ENCODE measurements at places on chromosomes 7 and 10. TPM values are rescaled to one million over a fixed set of nuclear protein-coding genes. Genes with fewer than 3 reads are reported as not detected.

- no peak for DNase-seq
Observed at GRCh38 chr7:108454317-108454673, 1.9 kb downstream of the NRCAM start.

The DCLRE1A gene
- 5.5 TPM for polyA plus RNA-seq

- DNase-seq: no peak
Observed at GRCh38 chr7:155846936-155847335, 34.7 kb upstream of the SHH start.

- DNase-seq: no peak
Observed at GRCh38 chr7:25952261-25953057, 199.5 kb upstream of the NFE2L3 start.

The GNG11 gene
- 32.8 TPM for polyA plus RNA-seq

- DNase-seq: no peak
Observed at GRCh38 chr7:3327099-3327498, 26.0 kb downstream of the SDK1 start.

- no peak for DNase-seq
Observed at GRCh38 chr10:22740180-22740579, 25.8 kb upstream of the PIP4K2A start.

The ECHDC3 gene
- 8.6 TPM for polyA plus RNA-seq

DNA sequence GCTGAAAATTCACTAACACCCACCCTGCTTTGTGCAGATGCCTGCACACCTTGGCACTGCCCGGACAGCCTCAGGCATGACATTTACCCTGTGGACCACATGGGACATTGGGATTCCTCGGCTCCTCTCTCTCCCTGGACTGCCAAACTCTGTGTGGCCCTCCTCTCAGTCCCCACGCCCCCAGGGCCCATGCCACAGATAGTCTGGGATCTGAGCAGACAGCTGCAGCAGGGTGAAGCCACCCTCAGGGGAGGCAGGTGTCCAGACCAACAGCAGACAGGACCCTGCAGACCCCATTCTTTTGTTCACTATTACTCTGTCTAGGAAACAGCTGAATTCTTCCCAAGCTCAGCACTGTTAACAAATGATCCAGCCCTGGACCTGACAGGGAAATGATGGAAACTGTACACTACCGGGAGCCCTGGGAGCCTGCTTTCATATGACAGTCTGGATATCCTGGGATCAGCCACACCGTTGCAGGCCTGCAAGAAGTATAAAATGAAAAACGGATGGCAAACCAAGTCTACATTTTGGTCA lies 83.4 kb downstream of the VOPP1 start:
- no peak for DNase-seq

The POU6F2 gene
- polyA plus RNA-seq: not detected

DNA sequence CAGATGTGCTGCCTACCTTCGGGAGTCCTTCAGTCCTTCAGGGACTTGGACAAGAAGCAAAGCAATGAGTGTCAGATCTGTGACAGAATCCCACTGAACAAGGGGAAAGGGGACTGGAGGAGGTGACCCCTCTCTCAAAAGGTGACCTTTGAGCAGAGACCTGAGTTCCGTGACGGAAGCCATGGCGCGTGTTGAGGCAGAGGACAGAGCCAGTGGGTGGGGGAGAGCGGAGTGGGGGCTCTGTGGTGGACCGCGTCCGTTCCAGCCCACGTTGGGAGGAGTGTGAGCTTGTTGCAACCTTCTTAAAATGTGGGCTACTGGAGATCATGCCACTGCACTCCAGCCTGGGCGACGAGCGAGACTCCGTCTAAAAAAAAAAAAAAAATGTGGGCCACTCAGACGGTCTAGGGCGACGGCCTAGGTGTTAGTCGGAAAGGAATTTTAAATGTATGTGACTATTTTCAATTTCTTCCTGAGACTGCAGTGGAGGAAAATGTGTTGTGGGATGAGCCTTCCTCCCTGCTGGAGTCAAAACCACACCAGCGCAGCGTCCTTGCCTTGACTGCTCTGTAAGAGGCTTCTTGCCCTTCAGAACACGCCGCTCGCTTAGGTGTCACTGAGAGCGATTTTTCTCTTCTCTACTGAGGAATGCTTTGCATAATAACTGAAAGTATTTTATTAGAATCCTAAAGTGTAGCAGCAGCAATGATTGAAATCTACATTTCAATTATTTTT lies 272.7 kb downstream of the CELF2 start:
- no peak for DNase-seq

The CTAGE15 gene
- 0.36 TPM for polyA plus RNA-seq

The LLCFC1 gene
- not detected for polyA plus RNA-seq

The FBXL13 gene
- polyA plus RNA-seq: 0.83 TPM

The TSPAN33 gene
- polyA plus RNA-seq: 52.2 TPM

DNA sequence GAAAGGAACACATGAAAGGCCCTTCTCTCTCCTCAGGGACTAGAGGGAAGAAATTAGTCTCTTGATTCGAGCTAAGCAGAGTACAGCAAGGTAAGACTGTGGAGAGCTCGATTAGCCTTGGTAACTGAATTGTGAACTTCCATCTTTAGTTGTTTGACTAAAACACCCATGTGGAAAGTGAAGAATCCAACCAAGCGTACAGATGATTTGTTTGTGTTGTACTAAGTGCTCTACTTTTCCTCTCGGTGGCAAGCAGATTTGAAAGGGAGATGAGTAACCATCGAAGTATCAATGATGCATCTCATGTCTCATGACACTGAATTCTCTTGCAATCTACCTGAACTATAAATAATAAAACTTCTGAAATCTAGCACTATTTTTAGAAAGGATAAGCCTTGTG lies 80.7 kb downstream of the FZD1 start:
- DNase-seq: no peak

GRCh38 chr10:56142092-56142728 lies 218.8 kb downstream of the ZWINT start:
- DNase-seq: no peak

GRCh38 chr10:93816123-93816747 lies 58.5 kb downstream of the LGI1 start:
- peak; percentile 68 for DNase-seq

The TRIM4 gene
- 19.2 TPM for polyA plus RNA-seq

The RTKN2 gene
- polyA plus RNA-seq: 4.1 TPM

GRCh38 chr7:8320174-8320573 lies 58.2 kb upstream of the ICA1 start:
- no peak for DNase-seq

DNA sequence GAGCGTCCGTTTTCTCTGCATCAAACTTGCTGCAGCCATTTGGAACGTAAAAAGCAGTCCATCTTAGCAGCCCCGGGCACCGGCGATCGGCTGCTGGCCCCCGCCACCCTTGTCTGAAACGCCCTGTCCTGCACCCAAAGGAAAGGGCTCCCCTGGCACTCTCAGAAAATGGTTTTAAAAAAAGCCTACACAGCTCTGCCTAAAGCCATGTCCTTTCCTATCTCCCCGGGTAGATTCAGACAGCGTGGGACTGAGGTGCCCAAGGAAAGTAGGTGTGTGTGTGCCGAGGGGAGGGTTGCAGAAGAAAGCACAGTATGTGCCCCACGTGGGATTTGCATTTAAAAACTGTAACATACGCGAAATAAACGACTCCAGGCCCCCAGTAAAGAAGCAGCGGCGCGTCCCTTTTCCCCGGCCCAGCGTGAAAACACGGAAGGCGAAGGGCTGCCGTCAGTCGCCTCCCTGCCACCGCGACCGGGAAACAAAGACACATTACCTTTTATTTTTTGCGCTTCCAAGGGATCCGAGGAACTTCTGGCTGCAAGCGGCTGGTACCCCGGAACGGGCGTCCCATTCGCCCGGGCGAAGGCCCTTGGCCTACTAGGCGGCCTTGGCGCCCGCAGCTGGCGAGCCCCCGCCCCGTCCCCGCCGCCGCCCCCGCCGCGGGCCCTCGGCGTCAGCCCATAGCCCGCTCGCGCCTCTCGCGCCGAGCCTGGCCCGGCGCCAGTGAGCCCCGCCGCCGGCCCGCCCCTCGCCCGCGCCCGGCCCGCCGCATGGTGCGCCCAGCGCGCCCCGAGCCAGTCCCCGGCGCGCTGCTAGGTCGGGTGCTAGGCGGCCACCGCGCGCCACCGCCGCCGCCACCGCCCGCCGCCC lies 304.6 kb downstream of the PRPF18 start:
- DNase-seq: peak; percentile 50

DNA sequence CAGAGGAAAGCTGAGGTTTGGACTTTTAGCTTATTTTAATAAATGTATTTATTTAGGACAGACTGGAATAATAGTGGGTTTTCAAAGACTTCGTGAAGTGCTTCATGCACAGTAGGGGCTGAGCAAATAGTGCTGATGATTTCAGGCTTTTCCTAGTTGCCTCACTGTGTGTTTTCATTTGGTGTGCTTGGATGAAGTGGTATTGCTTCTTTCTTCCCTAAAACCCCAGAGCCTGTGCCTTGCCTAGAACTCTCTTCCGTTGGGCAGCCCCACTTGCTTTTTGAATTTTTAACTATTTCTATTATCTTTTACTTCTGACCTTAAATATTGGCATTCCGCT lies 49.6 kb downstream of the ARID5B start:
- DNase-seq: no peak

The MLXIPL gene
- polyA plus RNA-seq: 0.14 TPM

The C10orf71 gene
- 24.5 TPM for polyA plus RNA-seq

GRCh38 chr10:68492118-68492517 lies 20.3 kb upstream of the DNA2 start:
- DNase-seq: no peak

DNA sequence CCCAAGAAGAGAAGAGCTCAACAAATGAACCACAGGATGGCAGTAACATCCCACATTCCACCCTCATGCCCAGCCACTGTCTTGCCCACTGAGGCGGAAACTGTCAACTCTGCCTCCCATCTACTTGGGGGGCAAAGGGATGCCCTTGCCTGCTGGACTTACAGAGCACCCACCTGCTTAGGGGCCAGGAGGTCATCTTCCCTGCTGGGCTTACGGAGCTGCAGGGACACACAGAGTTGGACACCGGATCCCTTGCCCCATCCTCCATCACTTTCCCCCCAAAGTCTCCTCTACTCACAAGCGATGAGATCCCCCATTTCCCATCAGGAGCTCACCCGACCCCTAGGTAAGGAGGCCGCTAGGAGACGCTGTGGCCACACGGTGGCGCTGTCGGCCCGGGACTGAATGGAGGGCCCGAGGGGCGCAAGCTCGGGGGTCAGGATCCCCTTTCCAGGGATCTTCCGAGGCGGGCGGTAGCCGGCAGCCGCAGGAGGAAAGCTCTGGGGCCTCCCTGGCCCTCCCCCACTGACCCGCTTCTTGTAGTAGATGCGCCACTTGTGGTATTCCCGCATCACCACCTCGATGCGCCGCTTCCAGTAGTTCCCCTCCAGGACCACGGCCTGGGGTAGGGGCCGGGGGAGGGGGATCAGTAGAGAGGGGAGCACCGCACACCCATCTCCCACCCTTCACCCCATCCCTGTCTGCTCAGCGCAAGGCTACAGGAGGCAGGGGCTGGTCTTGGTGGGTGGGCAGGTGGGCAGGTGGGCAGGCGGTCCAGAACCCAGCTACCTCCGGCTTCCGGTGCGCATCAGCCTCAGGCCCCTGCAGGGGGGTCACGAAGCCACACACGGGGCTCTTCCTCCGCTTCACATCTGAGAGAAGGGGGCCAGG lies 17.3 kb downstream of the MLXIPL start:
- peak; percentile 49 for DNase-seq

DNA sequence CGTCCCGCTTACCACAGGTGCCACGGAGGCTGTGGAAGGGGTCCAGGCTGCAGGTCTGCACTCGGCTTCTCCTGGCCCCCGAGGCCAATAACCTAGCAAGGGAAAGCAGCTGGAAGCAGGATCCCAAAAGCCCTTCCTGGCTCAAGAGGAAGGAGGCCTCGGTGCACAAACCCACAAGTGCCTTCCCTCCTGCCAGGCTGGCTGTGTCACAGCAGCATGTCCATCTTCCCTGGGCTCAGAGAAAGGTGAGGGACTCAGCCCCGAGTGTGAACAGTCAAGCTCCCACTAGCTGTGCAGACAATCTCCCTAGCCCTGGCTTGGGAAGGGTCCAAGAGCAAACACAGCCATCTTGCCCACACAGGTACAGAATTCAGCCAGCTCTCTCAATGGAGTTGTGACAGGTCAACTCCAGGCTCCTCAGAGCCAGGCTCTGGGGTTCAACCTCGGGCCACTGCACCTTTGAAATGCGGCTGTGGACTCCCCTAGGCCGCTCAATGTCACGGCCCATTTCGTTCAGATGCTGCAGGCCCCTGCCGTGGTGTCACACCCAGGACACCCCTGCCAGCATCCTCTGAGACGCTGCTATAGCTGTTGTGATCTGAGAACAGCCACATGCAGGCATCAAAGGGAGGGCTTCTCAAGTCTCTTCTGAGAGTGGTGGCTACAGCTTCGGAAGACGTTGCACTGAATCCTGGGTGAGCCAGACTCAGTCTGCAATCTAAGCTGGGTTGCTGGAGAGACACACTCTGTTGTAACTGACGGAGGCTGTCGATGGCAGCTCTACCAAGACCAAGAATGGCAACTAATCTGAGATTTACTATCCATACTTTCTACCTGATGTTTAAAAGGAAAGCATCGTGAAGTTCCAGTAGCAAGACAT lies 137.9 kb downstream of the DIP2C start:
- no peak for DNase-seq

The NOD1 gene
- polyA plus RNA-seq: 12.2 TPM

The CH25H gene
- 0.36 TPM for polyA plus RNA-seq

DNA sequence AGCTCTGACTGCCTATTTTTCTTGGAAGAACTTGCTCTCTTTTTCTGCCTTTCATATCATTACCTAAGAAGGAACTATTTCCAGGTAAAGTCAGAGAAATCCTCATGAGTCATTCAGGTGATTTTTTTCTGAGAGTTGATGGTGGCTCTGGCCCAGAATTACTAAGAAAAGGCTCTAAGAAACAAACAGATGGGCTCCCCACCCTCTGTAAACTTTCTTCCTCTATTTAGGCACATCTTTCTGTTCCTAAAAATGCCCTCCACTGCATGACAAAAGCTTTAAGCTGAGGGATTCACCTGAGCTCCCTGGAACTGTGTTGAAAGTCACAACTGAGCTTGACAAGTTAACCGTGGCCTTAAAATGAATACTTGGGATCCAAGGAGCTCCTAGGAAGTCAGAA lies 1.6 kb downstream of the OLAH start:
- no peak for DNase-seq

DNA sequence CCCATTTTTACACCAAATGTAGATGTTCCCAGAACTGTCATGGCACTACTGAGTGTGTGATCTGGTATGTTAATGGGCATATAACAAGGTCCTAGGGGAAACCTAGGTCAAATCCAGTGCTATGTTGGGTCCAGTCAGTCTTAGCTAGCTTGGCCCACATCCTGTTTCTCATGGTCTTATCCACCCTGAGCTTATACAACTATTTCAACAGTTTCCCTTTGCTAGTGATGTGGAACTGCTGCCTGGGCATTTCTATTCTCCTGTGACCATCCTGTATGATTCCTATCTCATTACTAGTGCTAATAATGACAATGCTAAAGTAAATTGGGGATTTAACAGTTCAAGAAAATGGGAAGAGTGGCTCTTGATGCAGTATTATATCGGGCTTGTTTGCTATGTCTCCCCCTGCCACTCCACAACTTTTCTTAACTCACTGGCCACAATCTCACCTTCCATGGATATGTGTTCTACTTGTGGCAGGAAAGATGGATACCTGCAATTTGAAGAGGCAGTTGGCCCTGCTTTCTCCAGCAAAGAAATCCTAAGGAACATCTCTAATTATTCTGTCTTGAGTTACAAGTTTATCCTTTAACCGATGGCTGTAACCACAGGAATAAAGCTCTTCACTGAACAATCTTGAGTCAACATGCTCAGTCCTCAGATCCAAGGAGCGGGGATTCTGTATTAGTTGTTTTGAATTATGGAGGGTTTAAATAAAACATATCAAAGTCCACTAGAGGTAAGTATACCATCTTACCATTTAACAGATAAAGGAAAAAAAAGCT lies 707.8 kb downstream of the XPNPEP1 start:
- DNase-seq: no peak

GRCh38 chr10:12849319-12850181 lies 152.0 kb downstream of the CCDC3 start:
- DNase-seq: peak; percentile 79

Data from muscle of leg (tissue), 16 donors.